ENCODE measurements at places on chromosomes 16 and 17. TPM values are rescaled to one million over a fixed set of nuclear protein-coding genes. Genes with fewer than 3 reads are reported as not detected.

Gene CAVIN1
- total RNA-seq, result 67.8 TPM

Gene CTRB1
- not detected for total RNA-seq

Gene CHP2
- not detected for total RNA-seq

Gene CCL16
- total RNA-seq, result not detected

Gene SLC16A5
- 22.9 TPM for total RNA-seq

Gene EMP2
- total RNA-seq, result 109 TPM

Gene CCL2
- total RNA-seq, result 4.9 TPM

Gene KRTAP17-1
- total RNA-seq, result not detected

DNA sequence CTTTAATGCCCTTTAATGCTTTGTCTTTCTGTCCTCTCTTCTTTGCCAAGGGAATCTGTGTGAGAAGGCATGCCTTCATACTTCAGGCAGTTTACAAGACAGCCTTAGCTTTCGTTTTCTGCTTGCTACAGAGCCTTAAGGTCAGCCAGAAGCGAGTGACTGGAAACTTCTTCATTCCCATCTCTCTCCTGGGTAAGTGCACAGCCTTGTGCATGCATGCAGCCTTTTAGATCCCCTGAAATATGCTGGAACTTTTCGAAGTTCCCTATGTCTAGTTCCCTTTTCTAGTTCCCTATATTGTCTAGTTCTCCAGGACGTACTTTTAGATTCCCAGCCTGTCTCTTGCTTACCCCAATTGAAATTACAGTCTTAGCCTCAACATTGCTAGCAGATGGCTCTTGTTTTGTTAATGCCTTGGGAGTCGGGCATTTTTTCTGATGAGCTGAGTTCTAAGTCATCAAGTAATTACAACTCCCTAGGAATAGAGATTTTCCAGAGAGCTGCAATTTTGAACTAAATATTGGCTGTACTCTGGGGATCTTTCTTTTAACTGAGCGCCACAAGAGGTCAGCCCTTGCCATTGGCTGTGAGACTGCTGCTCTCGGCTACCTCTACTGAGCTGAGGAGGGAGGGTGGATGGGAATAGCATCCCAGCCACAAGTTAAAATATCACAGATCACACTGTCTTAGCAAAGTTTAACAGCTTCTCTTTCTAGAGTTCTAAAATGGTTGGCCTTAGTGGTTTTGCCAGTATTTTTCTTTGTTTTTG is 22.7 kb upstream of the PPM1D start:
- peaks cover 10% of the 10 kb centered on the region for H3K4me1 ChIP-seq
- H3K27me3 ChIP-seq, result no peaks in the 10 kb centered on the region
- peak overlapping the region; percentile 17 for H3K4me3 ChIP-seq
- no peak for DNase-seq

GRCh38 chr17:80289616-80290015 is 29.0 kb downstream of the RNF213 start:
- no peaks in the 10 kb centered on the region for H3K27me3 ChIP-seq
- H3K27ac ChIP-seq, result no peak overlapping the region
- H3K4me3 ChIP-seq, result no peak overlapping the region
- H3K36me3 ChIP-seq, result peaks cover 67% of the 10 kb centered on the region
- no peaks in the 10 kb centered on the region for H3K4me1 ChIP-seq
- no peak for DNase-seq

GRCh38 chr16:1825864-1826690 is 548 bp downstream of the HAGH start:
- peak overlapping the region; percentile 94 for H3K27ac ChIP-seq
- peaks cover 43% of the 10 kb centered on the region for H3K36me3 ChIP-seq
- H3K4me1 ChIP-seq, result peaks cover 75% of the 10 kb centered on the region
- DNase-seq, result no peak
- H3K4me3 ChIP-seq, result peak overlapping the region; percentile 97

- H3K36me3 ChIP-seq, result no peaks in the 10 kb centered on the region
- no peak overlapping the region for H3K4me3 ChIP-seq
- no peaks in the 10 kb centered on the region for H3K27me3 ChIP-seq
- DNase-seq, result no peak
- H3K4me1 ChIP-seq, result no peaks in the 10 kb centered on the region
- H3K27ac ChIP-seq, result no peak overlapping the region
Measured at GRCh38 chr17:65434878-65435277, 126.6 kb downstream of the AXIN2 start.

DNA sequence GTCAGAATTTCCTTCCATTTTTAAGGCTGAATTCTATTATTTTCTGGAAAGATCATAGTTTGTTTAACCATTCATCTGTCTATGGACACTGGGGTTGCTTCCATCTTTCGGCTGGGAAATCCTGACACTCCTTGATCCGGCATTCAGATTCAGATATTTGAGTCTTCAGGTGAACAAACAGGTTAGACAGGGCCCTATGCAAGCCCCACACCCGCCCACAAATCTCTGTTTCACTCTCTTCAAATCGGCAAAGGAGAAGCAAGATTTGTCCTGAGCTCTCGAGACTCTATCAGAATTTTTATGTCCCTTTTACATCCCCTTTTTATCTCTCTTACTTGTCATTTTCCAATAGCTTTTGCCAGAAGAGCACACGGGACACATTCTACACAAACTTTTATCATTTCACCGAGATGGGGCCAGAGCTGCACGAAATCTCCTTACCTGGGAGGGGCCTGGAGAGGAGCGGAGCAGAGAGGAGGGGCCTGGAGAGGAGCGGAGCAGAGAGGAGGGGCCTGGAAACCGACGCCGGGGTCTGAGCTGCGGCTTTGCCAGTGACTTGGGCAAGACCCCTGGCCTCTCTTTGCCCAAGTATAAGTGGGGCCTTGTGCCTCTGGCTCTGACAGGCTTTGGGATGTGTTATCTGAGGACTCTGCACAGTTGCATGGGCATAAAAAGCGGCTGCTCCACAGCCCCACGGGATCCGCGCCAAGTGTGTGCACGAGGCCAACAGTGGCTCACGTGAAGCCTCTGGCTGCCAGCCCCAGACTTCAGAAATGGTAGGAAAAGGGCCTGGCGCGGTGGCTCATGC is 54.3 kb upstream of the RBFOX3 start:
- H3K27ac ChIP-seq, result peak overlapping the region; percentile 87
- H3K36me3 ChIP-seq, result no peaks in the 10 kb centered on the region
- peak overlapping the region; percentile 32 for H3K4me3 ChIP-seq
- no peaks in the 10 kb centered on the region for H3K27me3 ChIP-seq
- H3K4me1 ChIP-seq, result no peaks in the 10 kb centered on the region
- DNase-seq, result no peak

DNA sequence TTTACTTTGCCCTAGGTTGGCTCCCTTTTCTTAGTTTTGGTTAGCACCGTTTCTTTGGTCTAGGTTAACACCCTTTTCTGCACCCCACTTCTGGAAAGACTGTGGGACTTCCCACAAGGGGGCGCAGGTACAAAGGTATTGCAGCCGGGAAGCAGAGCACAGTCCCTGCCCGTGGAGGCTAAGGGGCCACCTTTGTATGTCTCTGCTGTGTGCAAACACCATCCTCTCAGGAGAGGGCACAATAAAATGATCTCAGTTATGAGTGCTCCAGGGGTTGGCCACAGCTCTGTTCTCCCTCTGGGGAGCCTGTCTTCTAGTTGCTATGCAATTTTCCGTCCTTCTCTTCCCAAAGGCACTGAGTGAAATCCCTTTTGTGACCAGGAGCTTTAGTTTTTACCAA is 28.4 kb upstream of the TMC5 start:
- DNase-seq, result no peak
- H3K36me3 ChIP-seq, result no peaks in the 10 kb centered on the region
- H3K27me3 ChIP-seq, result no peaks in the 10 kb centered on the region
- H3K4me3 ChIP-seq, result no peak overlapping the region
- no peak overlapping the region for H3K27ac ChIP-seq

DNA sequence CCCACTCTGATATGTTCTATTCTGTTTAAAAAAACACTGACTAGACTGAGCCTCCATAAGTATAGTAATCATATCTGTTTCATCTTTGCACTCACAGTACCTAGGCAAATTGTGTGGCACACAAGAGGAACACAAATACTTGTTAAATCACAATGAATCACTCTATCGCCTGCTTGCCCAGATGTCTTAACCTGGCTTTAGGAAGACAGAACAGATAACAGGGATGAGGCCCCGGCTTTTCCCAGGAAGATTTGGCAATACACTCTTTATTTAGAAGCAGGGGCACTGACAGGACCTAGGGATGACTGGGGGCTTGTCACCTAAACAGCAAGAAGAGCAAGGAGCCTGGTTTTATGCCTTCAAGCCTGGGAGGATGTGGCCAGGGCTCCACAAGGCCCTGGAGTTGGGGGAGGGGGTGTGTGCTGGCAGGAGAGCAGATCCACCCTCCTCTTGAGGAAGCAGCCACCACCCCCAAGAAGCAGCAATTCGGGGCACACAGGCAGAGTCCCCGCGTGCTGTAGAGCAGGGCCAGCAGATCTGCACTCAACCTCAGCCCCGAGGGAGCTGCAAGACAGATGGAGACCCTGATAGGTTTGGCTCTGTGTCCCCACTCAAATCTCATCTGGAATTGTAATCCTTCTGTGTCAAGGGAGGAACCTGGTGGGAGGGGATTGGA is 41.0 kb upstream of the KSR1 start:
- H3K4me3 ChIP-seq, result no peak overlapping the region
- H3K27me3 ChIP-seq, result no peaks in the 10 kb centered on the region
- H3K27ac ChIP-seq, result no peak overlapping the region
- no peaks in the 10 kb centered on the region for H3K4me1 ChIP-seq
- DNase-seq, result no peak
- H3K36me3 ChIP-seq, result no peaks in the 10 kb centered on the region

DNA sequence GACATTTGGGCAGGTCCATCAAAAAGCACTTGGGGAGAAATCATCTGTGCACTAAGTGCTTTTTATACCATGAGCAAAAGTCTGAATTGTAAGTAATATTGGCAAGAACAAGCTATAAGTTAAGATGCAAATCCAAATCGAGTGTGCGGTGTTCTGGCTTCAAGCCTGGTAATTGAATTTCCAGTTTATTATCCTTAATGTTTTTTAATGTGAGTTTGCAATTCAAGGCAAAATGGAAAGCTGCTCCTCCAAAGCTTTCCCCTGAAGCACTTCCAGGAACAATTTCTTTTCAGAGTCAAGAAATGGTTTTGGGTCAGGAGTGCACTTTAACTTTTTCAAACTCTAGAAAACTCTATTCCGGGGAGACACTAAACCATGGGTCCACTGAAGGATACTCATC is 445.7 kb downstream of the TOX3 start:
- no peak overlapping the region for H3K27ac ChIP-seq
- no peak overlapping the region for H3K4me3 ChIP-seq
- H3K36me3 ChIP-seq, result no peaks in the 10 kb centered on the region
- no peak for DNase-seq

- peak overlapping the region; percentile 79 for H3K27ac ChIP-seq
- peaks cover 27% of the 10 kb centered on the region for H3K4me1 ChIP-seq
- no peak for DNase-seq
- H3K27me3 ChIP-seq, result peaks cover 36% of the 10 kb centered on the region
- peak overlapping the region; percentile 46 for H3K4me3 ChIP-seq
Measured at GRCh38 chr16:67429799-67430503, 970 bp upstream of the HSD11B2 start.

GRCh38 chr16:80150978-80151721 is 389.6 kb upstream of the DYNLRB2 start:
- H3K27ac ChIP-seq, result no peak overlapping the region
- H3K4me3 ChIP-seq, result no peak overlapping the region
- no peak for DNase-seq

GRCh38 chr16:57647136-57647875 is 18.9 kb downstream of the ADGRG1 start:
- no peak overlapping the region for H3K4me3 ChIP-seq
- no peaks in the 10 kb centered on the region for H3K27me3 ChIP-seq
- no peak for DNase-seq
- H3K4me1 ChIP-seq, result peaks cover 66% of the 10 kb centered on the region
- H3K36me3 ChIP-seq, result peaks cover 5% of the 10 kb centered on the region
- peak overlapping the region; percentile 73 for H3K27ac ChIP-seq

GRCh38 chr16:379183-379960 is 2.4 kb downstream of the PGAP6 start:
- H3K4me3 ChIP-seq, result no peak overlapping the region
- H3K27me3 ChIP-seq, result no peaks in the 10 kb centered on the region
- peaks cover 30% of the 10 kb centered on the region for H3K4me1 ChIP-seq

- peak overlapping the region; percentile 76 for H3K27ac ChIP-seq
- no peaks in the 10 kb centered on the region for H3K4me1 ChIP-seq
- H3K4me3 ChIP-seq, result no peak overlapping the region
- no peak for DNase-seq
Measured at GRCh38 chr17:17561408-17562145, 29.9 kb downstream of the PEMT start.

- H3K4me3 ChIP-seq, result no peak overlapping the region
- no peak overlapping the region for H3K27ac ChIP-seq
- H3K27me3 ChIP-seq, result no peaks in the 10 kb centered on the region
- DNase-seq, result no peak
Measured at GRCh38 chr17:67544364-67544955, 167.4 kb downstream of the PITPNC1 start.

DNA sequence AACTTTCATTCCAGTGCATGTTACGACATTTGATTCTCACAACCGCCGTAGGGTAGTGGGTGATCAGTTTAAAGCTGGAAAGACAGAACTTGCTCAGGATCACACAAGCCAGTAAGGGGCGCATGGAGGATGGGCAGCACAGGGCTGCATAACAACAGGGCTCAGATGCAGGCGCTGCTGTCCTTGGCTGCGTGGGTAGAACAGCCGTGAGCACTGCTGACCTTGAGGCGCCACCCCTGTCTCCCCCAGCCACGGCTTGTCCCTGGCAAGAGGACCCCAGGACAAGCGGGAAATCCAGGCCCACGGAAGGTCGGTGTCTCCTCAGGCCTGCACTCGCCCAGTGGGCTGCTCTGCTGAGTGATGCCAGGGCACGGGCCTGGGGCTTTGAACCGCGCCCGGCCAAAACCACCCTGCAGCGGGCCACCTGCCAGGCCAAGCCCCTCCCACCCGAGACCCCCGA is 84.7 kb downstream of the LMF1 start:
- no peaks in the 10 kb centered on the region for H3K27me3 ChIP-seq
- DNase-seq, result no peak
- peaks cover 52% of the 10 kb centered on the region for H3K36me3 ChIP-seq
- no peak overlapping the region for H3K4me3 ChIP-seq
- H3K4me1 ChIP-seq, result no peaks in the 10 kb centered on the region
- H3K27ac ChIP-seq, result no peak overlapping the region

- H3K27ac ChIP-seq, result no peak overlapping the region
- peaks cover 19% of the 10 kb centered on the region for H3K4me1 ChIP-seq
- H3K27me3 ChIP-seq, result no peaks in the 10 kb centered on the region
- no peak overlapping the region for H3K4me3 ChIP-seq
- H3K36me3 ChIP-seq, result no peaks in the 10 kb centered on the region
- no peak for DNase-seq
Measured at GRCh38 chr16:85412911-85413520, 200.1 kb upstream of the GSE1 start.

Data from esophagus squamous epithelium (tissue), 5 donors.